Renal cortex interstitium (tissue), 15 donors: ENCODE measurements at places on chromosomes 1 and 21. TPM values are rescaled to one million over a fixed set of nuclear protein-coding genes. Genes with fewer than 3 reads are reported as not detected.

DNA sequence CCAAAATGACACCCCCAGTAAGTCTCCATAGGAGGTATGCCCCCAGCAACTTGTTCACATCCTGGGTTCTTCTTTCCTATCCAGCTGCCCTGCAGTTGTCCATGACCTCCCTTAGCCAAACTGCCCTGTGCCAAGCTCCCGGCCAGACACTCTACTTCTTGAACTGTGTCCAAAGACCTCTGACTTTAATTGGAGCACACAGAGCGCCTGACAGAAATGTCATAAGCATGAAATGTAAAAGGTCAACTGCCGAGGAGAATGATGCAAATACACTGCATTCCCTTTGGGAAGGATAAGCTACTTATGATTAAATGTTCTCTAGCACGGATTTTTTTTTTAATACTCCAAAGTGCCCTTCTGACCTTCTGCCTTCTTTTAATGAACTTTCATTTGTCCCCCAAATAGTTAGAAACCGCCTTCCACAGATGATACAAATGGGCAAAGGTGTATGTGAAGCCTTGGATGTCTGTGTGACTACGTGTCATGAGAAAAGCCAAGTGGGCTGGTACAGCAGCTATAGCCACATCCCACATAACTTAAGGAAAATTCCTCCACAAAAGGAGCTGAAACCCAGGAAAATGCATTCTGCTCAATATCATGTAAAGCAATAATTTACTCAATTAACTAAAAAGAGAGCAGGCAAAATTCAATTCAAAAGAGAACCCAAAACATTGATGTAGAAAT lies 26.8 kb downstream of the PALMD start:
- no peak for DNase-seq

The SH2D1B gene
- polyA plus RNA-seq: 0.39 TPM

The KCNJ9 gene
- polyA plus RNA-seq: 0.09 TPM

DNA sequence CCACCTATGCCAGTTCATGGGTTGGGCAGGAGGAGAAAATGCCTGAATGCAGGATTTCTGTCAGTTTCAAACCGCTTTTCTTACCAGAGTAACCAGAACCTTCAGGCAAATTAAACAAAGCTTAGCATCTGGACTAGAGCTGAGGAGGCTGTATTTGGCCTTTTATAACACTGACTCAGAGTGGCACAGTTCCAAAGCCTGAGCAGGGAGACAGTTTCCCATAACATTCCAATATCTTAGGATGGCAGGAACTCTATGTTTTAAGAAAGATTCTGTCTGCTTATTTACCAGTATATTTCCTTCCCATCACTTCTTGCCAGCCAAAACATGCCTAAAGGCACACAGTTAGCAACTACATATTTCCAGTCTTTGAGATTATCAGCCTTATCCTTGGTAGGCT lies 46.8 kb downstream of the UBR4 start:
- no peak for DNase-seq

DNA sequence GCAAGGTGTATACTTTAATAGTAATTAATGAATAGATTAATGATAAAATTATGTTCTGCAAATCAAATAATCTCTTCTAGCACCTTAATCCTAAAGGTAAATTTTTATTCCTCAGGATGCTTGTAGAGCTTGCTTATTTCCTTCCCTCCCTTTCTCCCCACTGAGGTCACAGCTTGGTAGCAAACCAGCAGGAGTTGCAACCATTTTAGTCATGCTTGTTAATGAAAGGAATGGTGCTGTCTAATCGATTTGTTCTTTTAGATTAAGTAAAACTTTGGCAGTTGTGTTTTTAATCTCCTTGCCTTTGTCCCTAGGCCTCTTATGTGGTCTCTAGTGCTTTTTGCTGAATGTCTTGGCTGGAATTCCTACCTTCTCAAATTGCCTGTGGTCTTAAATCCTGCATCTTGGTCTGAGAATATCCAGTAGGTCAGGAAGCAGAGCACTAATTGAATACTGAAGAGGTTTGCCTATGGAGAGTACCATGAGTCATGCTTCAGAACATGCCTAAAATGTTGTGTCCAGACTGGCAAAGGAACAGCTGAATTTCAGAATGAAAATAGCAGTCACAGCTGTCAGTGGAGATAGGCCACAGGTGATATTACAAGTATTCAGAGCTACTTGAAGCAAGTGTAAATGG lies 36.3 kb upstream of the RWDD3 start:
- DNase-seq: no peak

The CDA gene
- polyA plus RNA-seq: 4.5 TPM

The CD247 gene
- 0.50 TPM for polyA plus RNA-seq
